Esophagus squamous epithelium (tissue), 5 donors: ENCODE measurements at places on chromosomes 4 and X. TPM values are rescaled to one million over a fixed set of nuclear protein-coding genes. Genes with fewer than 3 reads are reported as not detected.

GRCh38 chrX:43618366-43619205 lies 37.5 kb upstream of the MAOA start:
- DNase-seq = no peak
- H3K4me3 ChIP-seq = no peak overlapping the region
- no peak overlapping the region for H3K27ac ChIP-seq
- H3K4me1 ChIP-seq = no peaks in the 10 kb centered on the region

GRCh38 chr4:121777625-121778024 lies 12.7 kb upstream of the SMIM43 start:
- no peaks in the 10 kb centered on the region for H3K36me3 ChIP-seq
- no peak for DNase-seq
- H3K27me3 ChIP-seq = no peaks in the 10 kb centered on the region
- no peak overlapping the region for H3K27ac ChIP-seq
- H3K4me3 ChIP-seq = no peak overlapping the region

GRCh38 chrX:38080808-38081207 lies 74.5 kb downstream of the SYTL5 start:
- H3K36me3 ChIP-seq = no peaks in the 10 kb centered on the region
- no peaks in the 10 kb centered on the region for H3K27me3 ChIP-seq
- H3K27ac ChIP-seq = no peak overlapping the region
- H3K4me1 ChIP-seq = no peaks in the 10 kb centered on the region
- H3K4me3 ChIP-seq = no peak overlapping the region
- no peak for DNase-seq

DNA sequence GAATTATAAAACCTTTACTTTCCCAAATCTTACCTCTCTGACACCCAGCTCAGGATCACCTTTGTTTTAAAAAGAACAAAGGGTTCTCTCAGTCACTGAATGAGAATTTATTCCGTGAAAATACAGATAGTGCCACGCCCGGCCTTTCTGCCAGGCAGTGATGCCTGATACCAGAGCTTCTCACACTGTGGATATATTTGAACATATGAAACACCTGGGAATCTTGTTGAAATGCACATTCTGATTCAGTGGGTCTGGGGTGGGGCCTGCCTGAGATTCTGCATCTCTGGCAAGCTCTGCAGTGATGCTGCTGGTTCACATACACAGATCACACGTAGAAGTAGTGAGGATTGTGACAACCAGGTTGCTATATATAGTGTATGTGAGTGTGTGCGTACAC lies 46.0 kb downstream of the ELOVL6 start:
- DNase-seq = no peak
- H3K27ac ChIP-seq = no peak overlapping the region
- H3K4me1 ChIP-seq = no peaks in the 10 kb centered on the region
- peaks cover 9% of the 10 kb centered on the region for H3K36me3 ChIP-seq
- H3K4me3 ChIP-seq = no peak overlapping the region
- no peaks in the 10 kb centered on the region for H3K27me3 ChIP-seq

DNA sequence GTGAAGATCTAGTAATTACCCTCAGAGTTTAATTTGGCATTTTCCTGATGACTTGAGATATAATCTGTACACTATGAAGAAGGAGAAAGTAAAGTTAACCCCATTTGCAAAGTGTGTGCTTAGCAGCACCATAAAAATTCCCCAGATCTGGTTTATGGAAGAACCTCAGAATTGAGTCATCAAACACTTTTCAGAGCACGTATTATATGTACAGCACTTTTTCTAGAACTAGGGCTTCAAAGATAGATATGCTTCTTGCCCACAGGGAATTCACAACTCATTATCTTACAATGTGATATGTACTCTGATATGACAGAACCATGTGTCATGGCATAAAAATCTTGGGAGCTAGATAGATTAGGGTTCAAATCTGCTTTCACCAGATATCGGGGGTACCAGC lies 150.9 kb downstream of the SLC10A7 start:
- no peak overlapping the region for H3K4me3 ChIP-seq
- H3K27ac ChIP-seq = no peak overlapping the region
- no peaks in the 10 kb centered on the region for H3K36me3 ChIP-seq
- no peaks in the 10 kb centered on the region for H3K27me3 ChIP-seq

- no peaks in the 10 kb centered on the region for H3K27me3 ChIP-seq
- H3K4me3 ChIP-seq = no peak overlapping the region
- H3K36me3 ChIP-seq = no peaks in the 10 kb centered on the region
- H3K27ac ChIP-seq = no peak overlapping the region
- H3K4me1 ChIP-seq = no peaks in the 10 kb centered on the region
These were observed 129.0 kb upstream of the KCNIP4 start for GRCh38 chr4:22077571-22077970.

- H3K27ac ChIP-seq = no peak overlapping the region
- H3K4me3 ChIP-seq = no peak overlapping the region
- H3K36me3 ChIP-seq = no peaks in the 10 kb centered on the region
- no peak for DNase-seq
- no peaks in the 10 kb centered on the region for H3K27me3 ChIP-seq
These were observed 31.5 kb downstream of the WWC2 start for GRCh38 chr4:183130328-183131155.

DNA sequence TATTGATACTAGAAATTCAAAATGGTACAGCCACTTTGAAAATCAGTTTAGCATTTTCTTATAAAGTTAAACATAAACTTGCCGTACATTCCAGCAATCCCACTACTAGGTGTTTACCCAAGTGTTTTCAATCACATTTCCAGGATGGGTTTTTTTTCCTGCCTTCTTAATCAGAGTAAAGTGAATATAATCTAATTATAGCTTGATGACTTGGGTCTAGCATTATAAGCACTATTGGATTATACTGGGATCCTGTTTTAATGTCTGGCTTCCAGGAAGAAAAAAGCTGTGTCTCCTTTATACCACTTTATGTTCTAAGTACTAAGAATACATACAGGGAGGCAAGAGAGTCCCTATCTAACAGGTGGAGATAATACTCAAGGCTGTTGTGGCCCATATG lies 103.3 kb upstream of the KLHL13 start:
- no peaks in the 10 kb centered on the region for H3K27me3 ChIP-seq
- H3K36me3 ChIP-seq = no peaks in the 10 kb centered on the region
- no peak overlapping the region for H3K4me3 ChIP-seq
- DNase-seq = no peak
- H3K27ac ChIP-seq = no peak overlapping the region

The KLHL34 gene
- total RNA-seq = not detected

The CXCL10 gene
- total RNA-seq = 0.35 TPM
